ENCODE measurements at places on chromosomes 1 and 21. TPM values are rescaled to one million over a fixed set of nuclear protein-coding genes. Genes with fewer than 3 reads are reported as not detected.

PTPN7 gene
- not detected for total RNA-seq

CFAP107 gene
- total RNA-seq = not detected

- H3K4me3 ChIP-seq = no peak overlapping the region
- no peak for DNase-seq
- peaks cover 11% of the 10 kb centered on the region for H3K27me3 ChIP-seq
- no peaks in the 10 kb centered on the region for H3K4me1 ChIP-seq
- no peaks in the 10 kb centered on the region for H3K36me3 ChIP-seq
- H3K27ac ChIP-seq = no peak overlapping the region
Observed at GRCh38 chr1:38476111-38476849, 383.3 kb downstream of the RRAGC start.

- H3K27me3 ChIP-seq = peaks cover 14% of the 10 kb centered on the region
- no peak overlapping the region for H3K4me3 ChIP-seq
- DNase-seq = no peak
Observed at GRCh38 chr1:153498746-153499145, 37.0 kb downstream of the S100A6 start.

MGST3 gene
- 123 TPM for total RNA-seq

DNA sequence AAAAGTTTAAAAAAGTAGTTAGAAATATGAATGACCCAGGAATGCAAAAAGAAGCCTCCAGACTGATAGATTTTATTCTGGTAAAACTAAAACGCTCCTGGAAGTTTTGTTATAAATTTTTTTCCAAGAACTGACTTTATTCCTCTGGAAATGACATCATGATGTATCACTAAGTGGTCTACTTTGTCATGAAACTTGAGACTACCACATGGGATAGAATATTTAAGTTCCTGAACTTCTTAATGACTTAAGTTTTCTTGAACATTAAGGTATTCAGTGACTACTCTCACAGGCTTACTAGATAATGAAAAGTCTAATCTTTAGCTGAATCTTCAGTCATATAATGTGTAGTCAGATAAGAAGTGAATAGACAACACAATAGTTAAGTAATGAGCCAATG is 842.2 kb downstream of the USP25 start:
- peaks cover 43% of the 10 kb centered on the region for H3K4me1 ChIP-seq
- H3K27me3 ChIP-seq = no peaks in the 10 kb centered on the region
- H3K4me3 ChIP-seq = no peak overlapping the region
- H3K27ac ChIP-seq = no peak overlapping the region
- DNase-seq = no peak
- H3K36me3 ChIP-seq = no peaks in the 10 kb centered on the region

LCA5L gene
- total RNA-seq = 1.0 TPM

- peak; percentile 82 for DNase-seq
- peaks cover 45% of the 10 kb centered on the region for H3K4me1 ChIP-seq
- H3K27me3 ChIP-seq = no peaks in the 10 kb centered on the region
- peaks cover 36% of the 10 kb centered on the region for H3K36me3 ChIP-seq
Observed at GRCh38 chr1:1019122-1019999, 559 bp upstream of the AGRN start.

- H3K27me3 ChIP-seq = no peaks in the 10 kb centered on the region
- no peak overlapping the region for H3K4me3 ChIP-seq
- no peak for DNase-seq
- no peaks in the 10 kb centered on the region for H3K36me3 ChIP-seq
Observed at GRCh38 chr21:29287383-29287782, 11.3 kb upstream of the BACH1 start.

GRCh38 chr1:230149751-230150584 is 82.9 kb downstream of the GALNT2 start:
- peaks cover 12% of the 10 kb centered on the region for H3K4me1 ChIP-seq
- no peaks in the 10 kb centered on the region for H3K36me3 ChIP-seq
- no peak overlapping the region for H3K4me3 ChIP-seq
- DNase-seq = no peak
- H3K27me3 ChIP-seq = no peaks in the 10 kb centered on the region
- no peak overlapping the region for H3K27ac ChIP-seq

GRCh38 chr1:54861070-54861761 is 25.8 kb downstream of the DHCR24 start:
- no peak overlapping the region for H3K4me3 ChIP-seq
- H3K27ac ChIP-seq = no peak overlapping the region
- H3K36me3 ChIP-seq = peaks cover 26% of the 10 kb centered on the region
- DNase-seq = no peak
- H3K27me3 ChIP-seq = no peaks in the 10 kb centered on the region

GRCh38 chr1:154519591-154519991 is 17.4 kb upstream of the SHE start:
- no peak for DNase-seq
- no peaks in the 10 kb centered on the region for H3K36me3 ChIP-seq
- peaks cover 26% of the 10 kb centered on the region for H3K27me3 ChIP-seq
- H3K4me1 ChIP-seq = no peaks in the 10 kb centered on the region

DNA sequence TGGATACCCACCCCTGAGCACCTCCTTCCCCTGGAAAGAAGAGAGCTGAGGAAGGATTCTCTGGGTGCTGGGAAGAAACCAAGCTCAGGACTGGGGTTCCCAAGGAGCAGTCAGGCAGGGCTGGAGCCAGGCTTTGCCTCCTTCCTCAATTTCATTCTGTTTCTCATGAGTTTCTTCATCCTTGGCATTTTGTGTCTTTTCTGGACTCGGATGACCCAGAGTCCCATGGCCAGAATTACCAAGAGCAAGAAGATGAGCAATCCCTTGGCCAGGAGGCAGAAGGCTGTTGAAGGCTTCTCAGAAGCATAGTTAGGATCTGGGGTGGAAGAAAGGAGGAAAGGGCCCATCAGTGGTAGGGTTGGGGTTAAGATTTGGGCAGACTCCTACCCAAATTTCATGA is 2.5 kb downstream of the SLAMF9 start:
- H3K27ac ChIP-seq = no peak overlapping the region
- H3K36me3 ChIP-seq = no peaks in the 10 kb centered on the region
- no peak overlapping the region for H3K4me3 ChIP-seq
- peaks cover 16% of the 10 kb centered on the region for H3K27me3 ChIP-seq

- H3K4me1 ChIP-seq = no peaks in the 10 kb centered on the region
- DNase-seq = no peak
- H3K27me3 ChIP-seq = no peaks in the 10 kb centered on the region
- no peaks in the 10 kb centered on the region for H3K36me3 ChIP-seq
Observed at GRCh38 chr1:241899210-241899609, 51.2 kb downstream of the EXO1 start.

SLAMF9 gene
- total RNA-seq = not detected

DNA sequence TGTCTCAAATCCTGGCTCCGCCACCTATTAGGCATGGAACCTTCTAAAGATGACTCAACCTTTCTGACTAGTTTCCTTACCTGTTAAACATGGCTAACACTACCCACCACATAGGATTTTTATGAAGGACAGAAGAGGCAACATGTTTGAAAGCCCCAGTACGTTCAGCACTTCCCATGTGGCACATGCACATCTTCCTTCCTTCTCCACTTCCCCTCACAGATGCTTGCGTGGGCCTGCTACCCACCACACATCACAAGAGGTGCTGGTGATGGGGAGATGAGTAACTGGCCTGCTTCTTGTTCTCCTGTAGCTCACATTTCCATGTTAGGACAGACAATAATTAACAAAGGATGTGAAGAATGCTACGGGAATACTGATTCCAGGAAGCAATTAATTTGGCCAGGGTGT is 7.1 kb downstream of the ZBTB21 start:
- peaks cover 57% of the 10 kb centered on the region for H3K36me3 ChIP-seq
- no peak overlapping the region for H3K4me3 ChIP-seq
- DNase-seq = no peak
- H3K27ac ChIP-seq = 0 out of 2 replicates have a peak overlapping the region, but pooled peaks have one; percentile 5
- H3K4me1 ChIP-seq = peaks cover 15% of the 10 kb centered on the region

DNA sequence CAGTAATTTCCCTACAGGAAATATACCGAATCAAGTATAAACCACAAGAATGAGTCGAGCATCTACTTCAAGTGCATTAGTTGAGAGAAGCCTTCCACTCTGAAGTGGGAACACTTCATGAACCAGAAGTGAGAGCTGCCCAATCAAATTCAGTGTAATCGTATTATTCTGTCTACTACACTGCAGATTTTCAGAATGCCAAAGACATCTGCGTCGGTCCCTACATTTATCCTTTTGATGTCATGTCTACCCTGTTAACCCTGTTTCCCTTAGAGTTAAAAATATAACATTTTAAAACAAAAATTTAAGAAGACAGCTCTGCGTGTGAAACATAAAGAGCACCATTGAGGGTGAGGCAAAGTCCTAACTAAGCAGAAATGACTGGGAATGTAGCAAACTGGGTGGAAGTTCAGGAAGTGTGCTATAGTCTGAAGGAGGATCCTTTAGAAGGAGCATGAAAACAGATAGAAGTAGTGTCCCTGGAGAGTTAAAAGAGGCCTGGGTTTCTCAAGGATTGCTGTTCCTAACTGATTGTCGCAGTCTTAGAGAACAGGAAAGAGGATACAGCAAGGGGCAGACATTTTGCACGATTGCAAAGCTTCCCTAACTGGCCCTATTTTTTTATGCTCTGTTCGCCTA is 291.2 kb downstream of the PTPRC start:
- peaks cover 30% of the 10 kb centered on the region for H3K36me3 ChIP-seq
- no peak overlapping the region for H3K4me3 ChIP-seq
- peaks cover 28% of the 10 kb centered on the region for H3K4me1 ChIP-seq

STX12 gene
- 76.5 TPM for total RNA-seq

DDI2 gene
- total RNA-seq = 9.1 TPM

LRRC42 gene
- 39.9 TPM for total RNA-seq

DNA sequence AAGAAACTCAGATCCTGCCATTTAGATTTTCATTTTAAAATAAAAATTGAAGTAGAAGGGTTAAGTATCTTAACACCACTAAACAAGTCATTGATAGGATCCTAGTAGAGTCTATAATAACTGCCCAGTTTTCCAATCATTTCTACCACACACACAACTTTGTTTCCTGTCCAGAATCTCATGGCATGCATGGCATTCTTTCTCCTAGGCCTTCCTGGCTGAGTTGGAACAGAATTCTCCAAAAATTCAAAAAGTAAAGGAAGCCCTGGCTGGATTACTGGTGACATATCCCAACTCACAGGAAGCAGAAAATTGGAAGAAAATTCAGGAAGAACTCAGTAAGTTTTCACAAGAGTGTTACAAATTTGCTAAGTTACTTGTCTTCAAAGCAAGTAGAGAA is 111.4 kb upstream of the BMP8A start:
- no peaks in the 10 kb centered on the region for H3K27me3 ChIP-seq
- no peak overlapping the region for H3K4me3 ChIP-seq
- H3K4me1 ChIP-seq = no peaks in the 10 kb centered on the region
- H3K36me3 ChIP-seq = peaks cover 74% of the 10 kb centered on the region

GRCh38 chr1:17498214-17498613 is 41.3 kb upstream of the ARHGEF10L start:
- H3K27me3 ChIP-seq = peaks cover 9% of the 10 kb centered on the region
- no peak overlapping the region for H3K4me3 ChIP-seq
- DNase-seq = no peak
- H3K36me3 ChIP-seq = no peaks in the 10 kb centered on the region

GRCh38 chr21:17402937-17403336 is 109.9 kb upstream of the CXADR start:
- no peak overlapping the region for H3K4me3 ChIP-seq
- H3K36me3 ChIP-seq = no peaks in the 10 kb centered on the region
- no peaks in the 10 kb centered on the region for H3K27me3 ChIP-seq
- H3K4me1 ChIP-seq = no peaks in the 10 kb centered on the region

DNA sequence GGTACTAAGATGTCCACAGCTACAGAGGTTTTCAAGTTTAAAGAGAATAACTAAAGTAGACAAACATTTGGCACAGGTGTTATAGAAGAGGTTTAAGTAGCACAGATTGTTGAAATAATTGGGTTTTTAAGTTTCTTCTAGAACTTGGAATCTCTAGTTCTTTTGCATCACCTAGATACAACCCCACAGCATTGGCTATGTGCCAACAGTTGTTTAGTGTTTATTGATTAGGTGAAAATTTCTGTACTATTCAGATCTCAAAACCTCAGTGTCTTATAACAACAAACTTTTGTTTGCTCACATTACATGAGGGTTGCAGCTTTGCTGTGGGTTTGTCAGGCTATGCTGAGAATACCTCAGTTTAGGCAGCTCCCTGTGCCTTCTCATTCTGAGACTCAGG is 162.5 kb downstream of the TBX15 start:
- no peak overlapping the region for H3K4me3 ChIP-seq
- no peak overlapping the region for H3K27ac ChIP-seq
- no peak for DNase-seq
- H3K36me3 ChIP-seq = no peaks in the 10 kb centered on the region
- H3K27me3 ChIP-seq = 0 out of 2 replicates have a peak, but pooled peaks cover 4% of the 10 kb centered on the region

DNA sequence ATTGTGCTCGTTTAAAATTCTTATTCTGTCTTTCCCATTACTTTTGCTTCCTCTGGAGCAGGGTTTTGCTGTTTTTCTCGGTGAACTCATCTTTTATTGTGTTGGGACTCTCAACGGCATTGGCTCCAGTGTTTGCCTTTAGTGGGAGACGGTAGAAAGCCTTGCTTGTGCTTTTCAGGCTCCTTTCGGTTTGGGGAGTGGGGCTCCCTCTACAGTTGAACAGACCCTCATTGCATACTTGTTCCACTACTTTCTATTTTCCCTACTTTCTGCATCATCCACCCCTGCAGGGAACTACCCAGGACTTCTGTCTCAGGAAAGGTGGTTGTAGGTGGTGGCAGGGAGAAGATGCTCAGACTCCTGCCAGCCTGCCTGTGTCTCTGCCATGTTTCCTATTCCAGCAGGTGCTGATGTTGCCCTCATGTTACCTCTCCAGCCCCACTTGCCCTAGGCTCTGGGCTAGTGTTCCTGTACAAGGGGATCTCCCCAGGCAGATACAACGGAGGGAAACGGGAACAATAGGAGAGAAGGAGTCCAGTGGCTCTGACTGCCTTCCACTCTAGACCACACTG is 68.5 kb upstream of the ZBTB18 start:
- DNase-seq = no peak
- no peaks in the 10 kb centered on the region for H3K27me3 ChIP-seq
- H3K4me3 ChIP-seq = no peak overlapping the region
- no peak overlapping the region for H3K27ac ChIP-seq

Measured in SJSA1 (cell line).